ENCODE measurements at places on chromosomes 5 and 9. TPM values are rescaled to one million over a fixed set of nuclear protein-coding genes. Genes with fewer than 3 reads are reported as not detected.

Gene SCAI
- 13.8 TPM for total RNA-seq

Gene C1QTNF3
- 2.4 TPM for total RNA-seq

Gene MELK
- total RNA-seq = 66.1 TPM

Gene TMEM174
- not detected for total RNA-seq

Gene CEMIP2
- total RNA-seq = 34.1 TPM

Gene CCL19
- 0.30 TPM for total RNA-seq

Gene SOHLH1
- total RNA-seq = not detected

Gene PCDHA9
- total RNA-seq = not detected

Gene ZNF622
- 30.9 TPM for total RNA-seq

Gene IGFBPL1
- not detected for total RNA-seq

Gene FYB1
- total RNA-seq = 109 TPM

Gene PCDH1
- not detected for total RNA-seq

Gene LCN12
- total RNA-seq = 1.1 TPM

Gene ACTBL2
- total RNA-seq = not detected

Gene C9orf153
- 0.46 TPM for total RNA-seq

Gene ZCCHC9
- 44.3 TPM for total RNA-seq

Gene IFNA21
- not detected for total RNA-seq

Gene TMEM171
- total RNA-seq = not detected

Gene SOX30
- 0.18 TPM for total RNA-seq

Gene KIAA0825
- 1.1 TPM for total RNA-seq

Gene CSF1R
- 0.76 TPM for total RNA-seq

Gene TICAM2
- total RNA-seq = 0.87 TPM

Gene SHISAL2B
- not detected for total RNA-seq

Gene ADGRD2
- total RNA-seq = not detected

Gene ADGRV1
- total RNA-seq = 0.02 TPM

Gene PFDN1
- 52.6 TPM for total RNA-seq

Gene INVS
- 14.1 TPM for total RNA-seq

Gene SLC36A2
- total RNA-seq = not detected

Gene OMD
- total RNA-seq = not detected

Gene GCNT4
- total RNA-seq = 1.9 TPM

Gene BRD8
- total RNA-seq = 61.4 TPM

Gene CNTFR
- not detected for total RNA-seq

Gene TRIM36
- total RNA-seq = 0.11 TPM

Gene GRM6
- total RNA-seq = not detected

Gene PROB1
- 3.2 TPM for total RNA-seq

Gene FOXD4L3
- total RNA-seq = not detected

Gene PCAT7
- total RNA-seq = not detected

Gene NTRK2
- 1.8 TPM for total RNA-seq

Gene PPP3R2
- total RNA-seq = not detected

Gene GNA14
- total RNA-seq = 0.11 TPM

Gene PAM
- total RNA-seq = 54.0 TPM

Gene OBP2B
- total RNA-seq = not detected

Gene LCN15
- not detected for total RNA-seq

Gene EQTN
- total RNA-seq = not detected

Gene NKD2
- total RNA-seq = 0.86 TPM

Gene ZNF879
- 2.1 TPM for total RNA-seq

Gene REEP2
- total RNA-seq = 4.0 TPM

Gene NSMF
- total RNA-seq = 63.6 TPM

Gene FRMPD1
- not detected for total RNA-seq

Gene RORB
- 0.05 TPM for total RNA-seq

Gene IFNA2
- total RNA-seq = not detected

Gene IFNB1
- total RNA-seq = 2.2 TPM

Gene LECT2
- total RNA-seq = not detected

Gene PCDHGC5
- total RNA-seq = not detected

Gene IL33
- not detected for total RNA-seq

Gene SEMA6A
- total RNA-seq = not detected

Gene MLANA
- total RNA-seq = not detected

Gene GPR21
- total RNA-seq = 1.0 TPM

Gene EMB
- 37.4 TPM for total RNA-seq

Data from activated CD4-positive, alpha-beta T cell treated with anti-CD3 and anti-CD28 coated beads for 36 hours (primary cell).